Right kidney (tissue), 9 donors: ENCODE measurements at places on chromosomes 2 and 18.

DNA sequence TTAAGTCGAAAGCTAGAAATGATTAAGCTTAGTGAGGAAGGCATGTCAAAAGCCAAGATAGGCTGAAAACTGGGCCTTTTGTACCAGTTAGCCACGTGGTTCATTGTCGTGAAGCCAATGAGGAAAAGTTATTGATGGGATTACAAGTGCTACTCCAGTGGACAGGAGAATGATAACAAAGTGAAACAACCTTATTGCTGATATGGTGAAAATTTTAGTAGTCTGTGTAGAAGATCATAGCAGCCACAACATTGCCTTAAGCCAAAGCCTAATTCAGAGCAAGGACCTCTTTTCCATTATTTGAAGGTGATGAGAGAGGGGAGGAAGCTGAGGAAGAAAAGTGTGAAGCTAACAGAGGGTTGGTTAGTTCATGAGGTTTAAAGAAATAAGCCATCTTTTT lies 24.1 kb upstream of the RAMP1 start:
- no peak for DNase-seq

DNA sequence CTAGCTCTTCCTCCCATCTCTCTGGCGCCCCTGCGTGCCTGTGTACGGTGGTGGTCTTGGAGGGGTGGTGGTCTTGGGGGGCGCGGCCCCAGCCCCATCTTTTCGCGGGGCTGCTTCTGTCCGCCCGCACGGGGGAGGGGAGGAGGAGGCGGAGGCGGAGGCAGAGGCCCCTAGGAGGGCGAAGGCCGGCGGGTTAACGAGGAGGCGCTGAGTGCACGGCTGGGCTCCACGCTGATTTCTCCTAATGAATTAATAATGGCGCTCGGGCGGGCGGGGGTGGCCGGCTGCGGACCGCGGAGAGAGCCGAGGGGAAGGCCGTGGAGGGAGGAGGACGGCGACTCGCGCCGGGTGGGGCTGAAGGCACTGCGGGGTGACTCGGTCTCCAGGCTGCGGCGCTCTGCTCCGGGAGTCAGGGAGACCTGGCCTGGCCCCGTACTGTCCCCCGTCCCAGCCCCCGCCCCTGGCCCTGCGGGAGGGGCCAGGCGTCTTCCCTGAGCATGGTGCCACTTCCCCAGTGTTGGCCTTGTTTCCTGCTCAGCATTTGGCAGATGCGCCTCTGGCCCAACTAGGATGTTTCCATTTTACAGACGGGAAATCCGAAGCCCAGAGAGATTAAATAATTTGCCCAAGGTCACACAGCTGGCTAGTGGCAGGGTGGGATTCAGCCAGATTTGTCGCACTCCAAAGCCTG lies 6.0 kb downstream of the GAREM2 start:
- DNase-seq, result peak; percentile 63

- DNase-seq, result no peak
These were observed 12.5 kb downstream of the TTLL4 start for GRCh38 chr2:218722876-218723785.

GRCh38 chr2:223999862-224000261 lies 39.2 kb downstream of the SERPINE2 start:
- no peak for DNase-seq

DNA sequence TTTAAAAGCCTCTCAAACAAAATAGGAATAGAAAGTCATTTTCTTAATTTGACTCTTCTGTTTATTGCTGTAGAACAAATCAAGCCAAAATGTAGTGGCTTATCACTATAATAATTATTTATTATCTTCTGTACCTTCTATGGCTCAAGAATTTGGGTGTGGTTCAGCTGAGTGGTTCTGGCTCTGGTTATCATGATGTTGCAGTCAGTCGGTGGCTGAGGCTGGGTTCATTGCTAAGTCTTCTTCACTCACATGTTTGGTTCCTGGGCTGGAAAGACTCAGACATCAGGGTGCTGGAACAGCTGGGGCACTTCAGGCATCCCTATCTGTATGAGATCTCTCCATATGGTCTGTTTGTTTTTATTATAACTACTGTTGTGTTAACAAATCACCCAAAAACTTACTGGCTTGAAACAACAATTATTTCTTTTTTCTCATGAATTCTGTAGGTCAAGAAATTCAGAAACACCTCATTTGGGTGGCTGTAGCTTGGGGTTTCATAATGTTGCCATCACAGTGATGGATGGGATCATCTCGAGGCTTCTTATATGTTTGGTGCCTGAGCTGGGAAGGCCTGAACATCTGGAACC lies 242.6 kb upstream of the FBXO11 start:
- DNase-seq, result no peak

- no peak for DNase-seq
These were observed 16.1 kb downstream of the CEBPZ start for GRCh38 chr2:37215250-37215649.

GRCh38 chr2:222751238-222751637 lies 79.8 kb downstream of the MOGAT1 start:
- no peak for DNase-seq

- DNase-seq, result no peak
These were observed 33.8 kb downstream of the SDC1 start for GRCh38 chr2:20190876-20191713.

DNA sequence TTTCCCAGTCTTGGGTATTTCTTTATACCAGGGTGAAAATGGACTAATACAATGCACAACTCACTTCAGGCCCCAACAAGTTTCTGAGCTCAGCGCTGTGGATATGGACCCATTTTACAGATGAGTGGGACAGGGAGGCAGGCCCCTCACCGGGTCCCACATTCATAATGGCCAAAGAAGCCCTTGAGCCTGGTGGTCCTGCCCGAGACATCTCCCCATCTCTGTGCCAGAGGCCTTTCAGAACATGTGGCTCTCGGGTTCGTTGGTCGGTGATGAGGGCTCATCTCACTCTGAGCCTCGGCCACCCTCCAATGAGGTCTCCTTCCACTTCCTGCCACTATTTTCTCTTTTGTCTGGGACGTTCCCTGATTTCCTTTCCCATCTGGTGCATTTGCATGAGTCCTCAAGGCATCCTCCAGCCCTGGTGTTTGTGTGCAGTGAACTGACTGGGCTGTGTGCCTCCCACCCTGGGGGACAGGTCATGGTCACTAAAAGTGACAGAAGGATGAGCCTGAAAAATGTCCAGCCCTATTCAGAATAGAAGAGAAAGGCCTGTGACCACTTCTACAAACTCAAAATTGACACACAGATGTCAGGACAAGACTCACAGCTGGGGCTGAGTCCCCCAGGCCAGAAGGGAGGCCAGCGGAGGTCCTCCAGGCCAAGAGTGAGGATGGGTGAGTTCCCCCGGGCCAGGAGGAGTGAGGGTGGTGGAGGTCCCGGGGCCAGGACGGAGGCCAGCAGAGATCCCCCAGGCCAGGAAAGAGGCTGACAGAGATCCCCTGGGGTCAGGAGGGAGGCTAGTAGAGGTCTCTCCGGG lies 134.5 kb downstream of the PTGR3 start:
- DNase-seq, result no peak

DNA sequence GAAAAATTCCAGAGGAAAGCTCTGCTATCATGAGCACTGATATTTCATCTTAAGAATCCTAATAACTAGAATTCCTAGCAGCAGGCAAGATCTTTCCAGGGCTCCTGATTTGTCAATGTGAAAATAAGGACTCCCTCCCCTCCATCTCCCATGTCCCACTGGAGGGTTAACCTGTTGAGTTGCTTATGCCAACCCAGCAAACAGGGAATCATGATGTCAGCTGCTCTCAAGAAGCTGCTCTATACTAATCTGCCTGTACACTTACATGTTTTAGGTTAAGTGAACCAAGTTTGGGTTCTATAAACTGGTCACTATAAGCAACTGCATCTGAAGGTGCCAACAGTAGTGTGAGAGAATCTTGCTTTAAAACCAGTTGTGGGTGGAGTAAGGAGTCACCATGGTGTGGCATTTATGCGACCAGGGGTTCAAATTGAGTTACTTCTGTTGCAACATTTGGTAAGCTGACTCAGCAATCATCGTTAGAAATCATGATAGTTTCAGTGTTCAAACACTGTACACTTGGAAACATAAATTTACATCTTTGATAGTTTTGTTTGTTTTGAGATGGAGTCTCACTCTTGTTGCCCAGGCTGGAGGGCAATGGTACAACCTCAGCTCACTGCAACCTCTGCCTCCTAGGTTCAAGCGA lies 53.4 kb downstream of the STK25 start:
- no peak for DNase-seq

DNA sequence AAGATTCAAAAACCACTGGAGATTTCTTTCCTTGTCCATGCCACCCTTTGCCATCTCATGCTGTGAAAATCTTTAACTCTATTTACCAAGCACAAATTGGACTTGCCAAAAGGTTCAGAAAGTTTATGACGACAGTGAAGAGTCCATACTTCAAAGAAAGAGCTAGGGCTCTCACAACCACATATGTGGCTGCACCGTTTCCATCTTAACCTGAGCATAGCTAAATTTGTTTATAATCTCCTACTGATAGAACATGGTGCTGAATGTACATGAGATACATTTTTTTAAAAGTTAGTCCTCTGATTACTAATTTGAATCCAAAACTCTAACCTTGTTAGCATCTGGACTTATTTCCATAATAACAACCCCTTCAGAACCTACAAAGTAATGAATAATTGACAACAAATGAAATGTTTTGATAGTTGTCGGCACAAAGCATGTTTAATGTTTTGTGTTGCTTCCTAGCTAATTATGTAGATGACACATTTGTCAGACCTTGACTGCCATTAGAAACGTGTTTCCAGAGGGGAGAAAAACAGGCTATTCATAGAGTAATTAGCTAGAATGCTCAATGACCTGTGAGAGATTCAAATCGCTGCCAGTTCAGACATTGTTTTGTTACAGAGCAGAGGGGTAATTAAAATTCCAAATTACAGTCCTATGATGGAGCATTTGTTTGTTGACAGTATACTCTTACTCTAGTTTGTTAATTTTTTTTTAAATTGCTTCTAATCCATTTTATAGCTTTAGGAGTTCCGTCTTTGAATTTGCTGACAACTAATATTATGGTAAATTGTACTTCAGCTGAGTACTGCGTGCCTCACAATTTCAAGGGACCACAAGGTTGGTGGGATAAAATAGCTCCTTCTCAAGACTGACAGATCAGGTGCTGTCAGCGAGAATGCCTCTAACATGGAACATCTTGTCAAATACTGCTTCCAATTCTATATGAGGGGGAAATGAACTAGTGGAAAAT lies 31.8 kb downstream of the ARHGAP15 start:
- no peak for DNase-seq

GRCh38 chr18:47821314-47821713 lies 109.1 kb downstream of the SMAD2 start:
- no peak for DNase-seq

- DNase-seq, result no peak
These were observed 68.1 kb downstream of the KIF5C start for GRCh38 chr2:148943097-148943496.

GRCh38 chr2:233075141-233075965 lies 15.2 kb downstream of the INPP5D start:
- no peak for DNase-seq

- no peak for DNase-seq
These were observed 24.9 kb downstream of the HOXD1 start for GRCh38 chr2:176213406-176213805.

DNA sequence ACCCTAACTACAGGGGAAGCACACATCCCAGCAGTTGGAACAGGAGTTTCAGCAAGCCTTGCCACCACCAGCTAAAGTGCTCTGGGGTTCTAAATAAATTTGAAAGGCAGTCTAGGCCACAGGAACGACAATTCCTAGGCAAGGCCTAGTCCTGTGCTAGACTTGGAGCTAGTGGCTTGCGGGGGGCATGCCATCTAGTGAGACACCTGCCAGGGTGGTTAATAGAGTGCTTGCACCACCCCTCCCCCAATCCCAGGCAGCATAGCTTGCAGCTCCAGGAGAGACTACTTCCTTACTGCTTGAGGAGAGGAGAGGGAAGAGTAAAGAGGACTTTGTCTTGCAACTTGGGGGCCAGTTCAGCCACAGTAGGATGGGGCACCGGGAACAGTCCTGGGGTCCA lies 101.8 kb downstream of the SLC39A10 start:
- no peak for DNase-seq

DNA sequence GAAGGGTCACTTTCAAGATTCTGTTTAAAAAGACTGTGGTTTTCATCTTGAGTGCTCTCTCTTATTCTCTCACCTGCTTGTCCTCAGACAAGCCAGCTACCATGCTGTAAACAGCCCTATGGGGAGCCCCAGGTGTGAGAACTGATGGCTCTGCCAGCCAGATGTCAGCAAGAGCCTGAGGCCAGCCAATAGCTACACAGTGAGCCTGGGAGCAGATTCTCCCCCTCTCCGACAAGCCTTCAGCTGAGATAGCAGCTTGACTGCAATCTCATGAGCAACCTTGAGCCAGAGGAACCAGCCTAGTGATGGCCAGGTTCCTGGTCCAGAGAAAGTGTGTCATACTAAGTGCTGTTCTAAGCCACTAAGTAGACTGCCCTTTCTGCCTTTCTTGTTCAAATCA lies 272.1 kb downstream of the NAPG start:
- DNase-seq, result no peak

GRCh38 chr2:88265352-88266303 lies 95.5 kb downstream of the THNSL2 start:
- no peak for DNase-seq

- peak; percentile 45 for DNase-seq
These were observed at the start of gene FAM237A for GRCh38 chr2:206642075-206643025. Gene FAM237A, plus strand, starts transcription at chr2:206642487. Its CDS starts 1,750 bp downstream, at chr2:206644237.

- DNase-seq, result no peak
These were observed 2.7 kb downstream of the HRH4 start for GRCh38 chr18:24462838-24463775.

- no peak for DNase-seq
These were observed 22.6 kb upstream of the ITGA6 start for GRCh38 chr2:172404824-172405223.

DNA sequence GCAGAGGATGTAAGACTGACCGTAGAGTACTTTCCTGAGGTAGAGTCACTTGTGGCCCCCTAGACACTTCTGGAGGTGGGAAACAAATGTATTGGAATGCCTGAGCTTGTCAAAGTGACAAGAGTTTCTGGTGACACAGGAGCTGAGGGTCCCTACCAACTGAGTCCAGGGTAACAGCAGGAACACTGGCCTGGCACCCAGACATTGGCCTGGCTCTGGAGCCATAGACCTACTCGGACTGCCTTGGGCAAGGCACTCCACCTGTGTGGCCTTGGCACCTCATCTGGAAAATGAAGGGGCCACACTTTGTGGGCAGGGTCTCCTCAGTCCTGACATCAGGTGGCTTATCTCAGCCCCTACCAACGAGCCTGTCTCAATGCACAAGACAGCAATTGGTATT lies 398.2 kb upstream of the CELF4 start:
- DNase-seq, result no peak

GRCh38 chr2:48283586-48284269 lies 246.2 kb upstream of the STON1 start:
- DNase-seq, result no peak
